Sciatic nerve (tissue), 2 donors: ENCODE measurements at places on chromosomes 13 and 19. TPM values are rescaled to one million over a fixed set of nuclear protein-coding genes. Genes with fewer than 3 reads are reported as not detected.

DNA sequence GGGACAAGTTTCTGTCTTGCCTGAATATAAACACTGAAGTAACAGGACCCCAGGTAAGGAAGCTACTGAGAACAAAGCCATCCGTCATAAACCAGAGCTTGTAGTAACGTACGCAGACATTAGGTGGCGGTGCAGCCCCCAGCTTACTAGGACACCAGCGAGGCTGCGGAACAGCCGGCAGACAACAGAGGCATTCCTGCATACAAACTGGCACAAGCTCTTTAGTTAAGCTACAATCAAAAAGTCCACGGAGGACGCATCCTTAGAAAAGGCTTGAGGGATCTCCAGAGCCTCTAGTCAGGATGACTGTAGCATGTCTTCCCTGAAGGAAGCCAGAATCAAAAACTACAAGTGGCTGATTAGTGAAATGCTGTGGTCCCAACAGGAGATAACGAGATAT is 26.2 kb downstream of the ZNF160 start:
- no peak for DNase-seq

Gene MBD3L2
- total RNA-seq: not detected

GRCh38 chr19:39133431-39134270 is 8.1 kb downstream of the PAK4 start:
- no peak for DNase-seq

DNA sequence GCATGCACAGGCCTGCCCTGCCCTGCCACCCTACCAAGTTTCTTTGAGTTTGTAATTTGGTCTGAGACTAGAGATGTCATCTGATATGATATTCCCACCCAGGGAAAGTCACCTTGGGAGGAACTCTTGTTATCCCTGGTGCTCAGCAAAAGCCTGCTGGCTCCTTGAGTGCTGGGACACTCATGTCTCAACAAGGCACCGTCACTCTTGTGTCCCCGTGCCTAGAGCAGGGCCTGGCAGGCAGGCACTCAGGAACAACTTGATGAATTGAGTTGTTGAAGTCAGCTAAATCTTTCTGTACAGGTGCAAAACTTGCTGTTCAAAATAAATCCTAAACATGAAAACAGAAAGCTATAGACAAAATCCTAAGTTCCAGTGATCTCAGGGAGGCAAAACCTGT is 345.4 kb downstream of the KCNRG start:
- DNase-seq: no peak

GRCh38 chr19:13008926-13009787 is 13.9 kb downstream of the NFIX start:
- DNase-seq: no peak

Gene PNPLA6
- 133 TPM for total RNA-seq

Gene ARL11
- 1.1 TPM for total RNA-seq

GRCh38 chr19:1513499-1514294 is 878 bp upstream of the ADAMTSL5 start:
- no peak for DNase-seq

Gene SPART
- 90.2 TPM for total RNA-seq

Gene MAST1
- total RNA-seq: 0.31 TPM

Gene PODNL1
- total RNA-seq: 17.8 TPM

Gene IFNL1
- total RNA-seq: not detected

DNA sequence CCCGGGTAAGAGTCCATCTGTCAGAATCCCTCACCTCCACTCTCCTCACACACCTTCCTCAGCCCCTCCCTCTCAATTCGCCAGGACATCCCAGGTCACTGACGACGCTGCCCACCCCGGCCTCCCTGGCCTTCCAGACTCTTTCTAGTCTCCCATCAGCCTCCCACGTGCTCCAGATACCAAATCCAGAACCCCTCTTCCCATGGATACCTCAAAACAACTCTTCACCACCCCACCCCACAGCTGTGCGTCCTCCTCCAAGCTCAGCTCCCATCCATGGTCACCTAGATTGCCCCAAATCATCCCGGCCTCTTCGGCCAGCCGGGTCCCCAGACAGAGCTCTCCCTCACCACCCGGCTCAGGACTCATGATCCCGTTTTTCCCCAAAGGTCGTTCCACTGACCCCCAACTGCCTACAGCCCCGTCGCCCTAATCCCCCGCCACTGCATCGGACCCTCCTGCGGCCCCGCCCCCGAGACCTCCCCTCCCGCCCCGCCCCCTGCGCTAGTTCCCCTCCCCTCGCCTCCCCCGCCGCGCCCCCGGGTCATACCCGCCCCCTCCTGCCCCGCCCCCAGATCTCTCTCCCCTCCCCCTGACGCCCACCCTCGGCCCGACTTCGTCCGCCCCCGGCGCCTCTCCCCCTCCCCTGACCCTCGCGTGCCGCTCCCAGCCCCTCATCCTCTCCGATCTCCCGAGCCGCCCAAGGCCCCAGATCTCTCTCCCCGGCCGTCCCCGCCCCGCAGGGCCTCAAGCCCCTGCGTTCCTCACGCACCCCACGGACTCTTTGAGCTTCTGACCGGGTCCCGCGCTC is 546 bp downstream of the UBXN6 start:
- peak; percentile 77 for DNase-seq

DNA sequence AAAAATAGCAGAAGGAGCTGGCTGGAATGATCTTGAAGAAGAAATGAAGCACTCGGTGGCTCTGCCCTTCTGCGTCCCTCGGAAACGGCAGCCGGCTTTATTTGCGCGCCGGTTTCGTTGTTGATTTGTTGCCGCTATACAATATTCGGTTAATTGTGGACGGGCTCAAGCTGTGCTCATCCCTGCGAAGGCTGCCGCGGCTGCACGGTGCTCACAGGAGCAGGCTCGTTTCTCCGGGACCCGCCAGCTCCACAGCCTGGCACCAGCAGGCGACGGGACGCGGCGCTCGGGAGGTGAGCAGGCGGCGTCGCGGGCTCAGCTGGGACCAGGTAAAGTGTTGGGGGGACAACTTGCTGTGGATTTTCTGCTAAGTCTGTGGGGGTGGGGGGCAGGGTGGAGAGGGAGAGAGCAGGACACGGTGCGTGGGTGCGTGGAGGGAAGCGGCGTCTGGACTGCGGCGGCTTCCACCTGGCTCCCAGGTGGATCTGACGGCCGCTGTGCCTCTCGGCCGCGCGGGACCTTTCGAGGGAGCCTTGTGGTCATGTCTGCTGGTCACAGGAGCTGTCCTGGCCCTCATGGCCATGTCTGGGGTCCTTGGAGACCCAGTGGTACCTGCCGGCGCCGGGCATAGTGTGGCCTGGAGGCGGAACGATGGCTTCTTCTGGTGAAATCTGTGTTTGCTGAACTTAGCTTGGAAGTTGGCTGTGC is 90.9 kb downstream of the TEX29 start:
- DNase-seq: no peak

Gene KLK5
- not detected for total RNA-seq

- peak; percentile 97 for DNase-seq
Measured at GRCh38 chr19:54168174-54168917, 4.6 kb downstream of the TMC4 start.

GRCh38 chr19:615619-616018 is 17.7 kb downstream of the POLRMT start:
- no peak for DNase-seq
